ENCODE measurements at places on chromosomes 6 and 20. TPM values are rescaled to one million over a fixed set of nuclear protein-coding genes. Genes with fewer than 3 reads are reported as not detected.

- DNase-seq: peak; percentile 85
Observed at GRCh38 chr6:148508401-148509041, 165.9 kb downstream of the SASH1 start.

- no peak for DNase-seq
Observed at GRCh38 chr6:111927321-111927720, 54.1 kb upstream of the FYN start.

DNA sequence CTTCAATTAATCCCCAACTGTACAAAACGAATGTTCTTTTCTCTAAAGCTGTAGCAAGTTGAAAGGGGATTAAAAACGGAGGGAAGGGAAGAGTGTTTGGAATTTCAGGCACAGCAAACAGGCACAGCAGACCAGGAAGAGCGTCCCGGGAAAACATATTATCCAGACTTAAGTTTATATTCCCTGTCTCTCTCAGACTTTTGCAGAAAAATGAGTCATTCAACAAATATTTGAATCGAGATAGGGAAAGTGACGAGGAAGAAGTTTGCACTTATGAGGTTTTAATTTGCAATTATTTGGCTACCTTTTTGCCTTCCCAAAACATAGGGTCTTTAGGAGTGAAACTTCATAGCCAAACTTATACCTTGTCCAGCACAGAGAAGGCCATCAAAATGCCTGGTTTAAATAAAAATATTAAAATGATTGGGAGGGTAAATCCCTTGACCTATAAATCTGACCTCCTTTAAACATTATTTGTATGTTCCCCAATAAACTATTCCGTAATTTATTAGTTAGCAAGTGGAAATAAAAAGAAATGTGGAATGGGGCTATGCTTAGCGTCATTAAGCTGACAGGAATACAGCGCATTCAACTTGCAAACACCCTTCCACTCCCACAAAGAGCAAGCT, 16.0 kb downstream of the HFE start:
- DNase-seq: peak; percentile 53

- peak; percentile 59 for DNase-seq
Observed at GRCh38 chr6:135358985-135359384, 138.6 kb downstream of the AHI1 start.

DNA sequence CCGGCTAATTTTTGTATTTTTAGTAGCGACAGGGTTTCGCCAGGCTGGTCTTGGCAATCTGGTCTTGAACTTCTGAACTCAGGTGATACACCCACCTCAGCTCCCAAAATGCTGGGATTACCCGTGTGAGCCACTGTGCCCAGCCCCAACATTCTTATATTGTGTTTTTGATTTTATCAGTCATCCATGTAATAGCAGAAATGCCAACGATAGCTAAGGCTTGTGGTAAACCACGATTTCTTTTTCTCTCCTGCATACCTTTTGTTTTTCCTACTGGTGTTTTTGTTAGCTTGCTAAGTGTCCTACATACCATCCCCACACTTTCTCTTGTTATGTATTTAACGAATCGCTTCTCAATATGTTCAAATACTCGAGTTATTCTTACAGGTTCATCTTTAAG, 12.1 kb downstream of the PHACTR2 start:
- DNase-seq: peak; percentile 39

- peak; percentile 59 for DNase-seq
Observed at GRCh38 chr20:25397821-25398220, 7.2 kb upstream of the ABHD12 start.

DNA sequence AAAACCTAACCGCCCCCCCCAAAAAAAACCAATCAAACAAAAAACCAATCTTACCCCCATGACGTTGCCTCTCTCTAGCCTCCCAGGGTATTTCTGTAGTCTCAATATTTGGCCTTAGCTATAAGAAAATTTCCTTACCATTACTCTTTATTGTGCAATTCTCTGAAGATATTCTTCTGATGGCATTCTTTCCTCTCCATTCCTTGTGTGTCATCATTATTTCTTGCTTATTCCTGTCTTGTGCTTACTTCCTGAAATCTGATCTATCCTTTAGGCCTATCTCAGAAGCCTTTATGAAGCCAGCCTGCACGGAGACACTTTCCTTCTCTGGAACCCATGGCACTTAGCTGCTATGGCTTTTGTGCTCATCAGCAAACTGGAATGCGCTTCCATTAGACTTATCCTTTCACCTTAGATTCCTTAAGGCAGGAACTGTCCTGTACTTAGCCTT, 65.9 kb upstream of the DDR1 start:
- DNase-seq: peak; percentile 81

- no peak for DNase-seq
Observed at GRCh38 chr6:321536-322258, 29.4 kb downstream of the DUSP22 start.

DNA sequence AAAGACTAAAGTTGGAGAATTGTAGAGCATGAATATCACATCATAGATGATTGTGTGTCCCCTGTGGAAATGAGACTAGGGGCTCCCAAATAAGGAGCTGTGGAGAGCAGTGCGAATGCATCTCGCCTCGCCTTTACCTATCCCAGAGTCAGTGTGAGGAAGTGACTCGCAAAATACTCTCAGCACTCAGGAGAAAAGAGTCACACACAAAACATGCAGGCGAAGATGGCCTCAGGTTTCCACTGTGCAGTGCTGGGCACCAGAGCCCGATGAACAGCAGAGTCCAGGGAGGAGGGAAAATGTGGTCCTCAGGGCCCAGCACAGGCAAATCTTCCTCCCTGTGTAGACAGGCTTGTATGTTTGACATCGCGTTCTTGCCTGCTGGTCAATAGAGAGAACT, 126.5 kb upstream of the AFDN start:
- no peak for DNase-seq

DNA sequence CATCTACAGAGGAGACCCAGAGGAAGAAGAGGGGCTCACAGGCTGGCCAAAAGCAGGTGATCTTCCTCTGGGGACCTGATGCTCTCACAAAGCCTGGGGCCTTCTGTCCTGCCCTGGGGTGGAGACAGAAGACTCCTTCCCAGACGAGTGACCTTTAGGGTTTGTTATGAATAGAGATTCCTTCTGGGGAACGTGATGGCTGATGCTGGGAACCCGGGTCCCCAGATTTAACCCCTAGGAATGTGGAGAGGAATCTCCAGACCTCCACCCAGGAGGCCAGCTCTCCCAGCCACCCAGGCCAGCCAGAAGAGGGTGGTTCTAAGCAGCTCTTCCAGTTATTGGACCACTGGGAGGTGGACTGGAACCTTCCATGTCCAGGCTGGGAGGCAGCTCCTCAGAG, 16.8 kb upstream of the CCN5 start:
- DNase-seq: no peak

Gene GSTA2
- total RNA-seq: not detected

Gene BPIFB2
- not detected for total RNA-seq

Gene SCUBE3
- total RNA-seq: 70.6 TPM

Gene CAP2
- total RNA-seq: 82.3 TPM

Gene PSORS1C2
- not detected for total RNA-seq

Gene ATP6V1G2
- 3.6 TPM for total RNA-seq
